Amniotic stem cell (primary cell): ENCODE measurements at places on chromosomes 6 and 20.
A peak's percentile ranks its signal among the peaks of the same experiment; 100 is the strongest.

GRCh38 chr6:42974919-42975505 lies 4.0 kb downstream of the PEX6 start:
- no peak for DNase-seq

DNA sequence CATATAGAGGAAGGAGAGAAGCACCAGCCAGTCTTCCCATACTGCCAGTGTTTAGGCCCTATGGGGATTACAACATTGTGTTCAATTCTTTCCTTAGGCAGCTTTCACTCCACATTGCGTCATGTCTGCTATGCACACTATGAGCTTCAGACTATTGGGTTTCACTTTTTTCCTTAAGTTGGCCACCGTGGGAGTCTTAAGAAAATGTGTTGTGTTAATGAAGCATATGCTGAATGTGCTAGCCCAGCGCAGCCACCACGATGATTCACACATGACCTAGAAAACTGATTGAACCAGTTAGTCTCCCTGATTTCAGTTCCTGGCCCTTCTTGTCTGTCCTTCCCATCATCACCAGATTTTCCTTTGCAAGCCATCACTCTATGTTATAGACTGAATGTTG lies 21.5 kb downstream of the TUBB2B start:
- DNase-seq, result no peak

GRCh38 chr20:50023116-50023805 lies 40.5 kb downstream of the SNAI1 start:
- no peak for DNase-seq

DNA sequence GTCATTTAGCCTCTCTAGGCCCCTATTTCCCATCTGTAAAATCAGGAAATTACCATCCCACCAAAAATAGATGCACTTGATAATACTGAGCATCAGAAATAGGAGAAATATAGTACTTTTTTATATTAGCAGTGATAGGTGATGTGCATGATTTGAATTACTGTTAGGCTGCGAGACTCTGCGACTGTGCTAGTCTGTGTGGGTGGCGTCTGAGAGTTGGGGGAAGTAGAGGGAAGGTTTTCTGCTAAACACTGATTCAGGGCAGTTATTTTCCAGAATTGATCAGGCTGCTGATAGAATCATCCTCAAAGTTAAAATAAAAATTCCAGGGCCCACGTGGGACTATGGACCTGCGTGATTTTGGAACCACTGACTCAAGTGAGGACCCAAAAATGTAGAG lies 60.4 kb upstream of the ARMH2 start:
- no peak for DNase-seq

DNA sequence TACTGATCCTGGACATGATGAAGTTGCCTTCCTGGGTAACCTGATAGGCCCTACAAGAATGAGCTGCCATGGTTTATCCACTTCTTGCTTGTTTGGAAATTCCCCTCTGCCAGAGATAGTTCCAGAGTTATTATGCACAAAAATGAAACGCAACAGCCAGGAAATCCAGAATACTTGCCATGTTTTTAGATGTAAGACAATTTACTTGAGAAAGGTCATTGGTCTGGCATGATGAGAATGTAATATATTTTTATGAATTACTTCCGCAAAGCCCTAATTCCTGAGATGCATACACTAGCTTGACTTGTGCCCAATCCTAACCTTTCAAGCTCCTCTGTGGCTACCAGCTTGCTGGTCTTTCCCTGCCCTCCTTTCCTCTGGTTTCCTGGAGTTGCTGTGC lies 27.9 kb upstream of the NT5E start:
- peak; percentile 44 for DNase-seq

GRCh38 chr20:36304786-36305495 lies 1.2 kb upstream of the DLGAP4 start:
- no peak for DNase-seq

- no peak for DNase-seq
These were observed 7.5 kb downstream of the FERMT1 start for GRCh38 chr20:6115221-6115895.

DNA sequence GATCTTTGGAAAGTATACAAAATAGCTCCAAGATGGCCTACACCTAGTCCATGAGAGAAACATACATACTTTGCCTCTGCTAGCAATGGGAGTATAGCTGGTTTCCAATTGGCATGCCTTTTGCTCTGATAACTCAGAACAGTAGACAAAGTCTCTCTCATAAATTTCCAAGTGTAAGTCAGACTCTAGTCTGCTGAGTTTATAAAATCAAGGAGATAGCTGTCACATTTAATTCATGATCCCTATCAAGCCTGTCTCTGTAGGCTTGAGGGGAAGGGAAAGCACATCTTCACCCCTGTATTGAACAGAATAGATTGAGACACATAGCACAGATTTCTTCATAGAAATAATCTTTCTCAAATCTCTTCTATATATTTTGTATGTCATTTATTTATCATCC lies 87.8 kb upstream of the HTR1B start:
- DNase-seq, result no peak

DNA sequence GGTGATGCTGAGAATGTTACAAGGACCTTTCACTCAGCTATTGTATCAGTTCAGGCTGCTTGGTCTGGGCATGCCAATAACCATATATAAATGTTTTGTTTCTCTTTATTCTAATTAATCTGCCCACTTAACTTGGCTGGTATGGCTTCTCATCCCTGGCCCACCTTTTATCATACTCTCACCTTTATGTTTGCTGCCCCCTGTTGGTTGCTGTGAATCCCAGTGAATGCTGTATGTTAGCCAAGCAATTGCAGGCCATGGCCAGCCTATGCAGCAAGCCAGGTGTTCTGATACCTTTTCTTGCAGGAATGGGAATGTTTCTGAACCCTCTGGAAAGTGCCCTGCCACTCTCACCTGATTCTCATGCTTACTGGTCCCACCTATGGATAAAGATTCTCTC lies 54.6 kb downstream of the PCSK2 start:
- no peak for DNase-seq

- no peak for DNase-seq
These were observed 438 bp upstream of the TMC2 start for GRCh38 chr20:2535711-2536559.

GRCh38 chr6:50007819-50008218 lies 14.0 kb downstream of the DEFB110 start:
- DNase-seq, result no peak

GRCh38 chr6:66344796-66345195 lies 637.8 kb upstream of the EYS start:
- no peak for DNase-seq

- no peak for DNase-seq
These were observed 20.7 kb upstream of the SH3BGRL2 start for GRCh38 chr6:79610306-79611009.

DNA sequence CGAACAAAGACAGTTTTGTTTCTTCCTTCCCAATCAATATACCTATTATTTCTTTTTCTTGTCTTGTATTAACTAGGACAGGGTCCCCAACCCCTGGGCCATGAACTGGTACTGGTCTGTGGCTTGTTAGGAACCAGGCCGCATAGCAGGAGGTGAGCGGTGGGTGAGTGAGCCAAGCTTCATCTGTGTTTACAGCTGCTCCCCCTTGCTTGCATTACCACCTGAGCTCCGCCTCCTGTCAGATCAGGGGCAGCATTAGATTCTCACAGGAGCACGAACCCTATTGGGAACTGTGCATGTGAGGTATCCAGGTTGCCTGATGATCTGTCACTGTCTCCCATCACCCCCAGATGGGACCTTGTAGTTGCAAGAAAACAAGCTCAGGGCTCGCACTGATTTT lies 151.9 kb downstream of the CDKAL1 start:
- DNase-seq, result no peak

DNA sequence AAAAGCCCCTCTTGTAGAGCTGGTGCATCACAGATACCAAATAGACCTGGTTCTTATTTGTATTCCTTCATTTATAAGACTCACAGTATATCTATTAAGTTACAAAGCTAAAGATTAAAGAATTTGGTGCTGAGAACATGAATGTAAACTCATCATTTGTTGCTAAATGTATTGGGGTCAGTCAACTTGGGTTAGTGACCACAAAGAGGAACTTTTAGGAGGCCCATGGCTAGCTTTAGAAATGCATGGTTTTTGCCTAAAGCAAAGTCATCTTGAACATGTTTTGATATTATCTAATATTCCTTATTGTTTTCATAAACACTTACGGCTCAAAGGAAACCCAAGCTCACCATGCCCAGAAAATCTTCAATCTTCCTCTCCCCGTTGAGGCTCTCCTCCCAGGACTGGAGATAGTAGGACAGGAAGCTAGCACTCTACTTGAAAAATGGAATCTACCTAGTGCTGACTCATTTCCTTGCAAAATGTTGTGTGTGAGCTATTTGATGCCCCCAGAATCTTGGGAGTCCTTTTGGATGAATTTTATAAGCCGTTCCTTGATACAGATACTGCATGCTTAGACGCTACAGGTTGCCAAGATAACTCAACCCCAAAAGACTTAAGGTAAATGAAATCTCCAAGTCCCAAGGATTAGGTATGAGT lies 121.4 kb downstream of the BMP2 start:
- DNase-seq, result no peak

DNA sequence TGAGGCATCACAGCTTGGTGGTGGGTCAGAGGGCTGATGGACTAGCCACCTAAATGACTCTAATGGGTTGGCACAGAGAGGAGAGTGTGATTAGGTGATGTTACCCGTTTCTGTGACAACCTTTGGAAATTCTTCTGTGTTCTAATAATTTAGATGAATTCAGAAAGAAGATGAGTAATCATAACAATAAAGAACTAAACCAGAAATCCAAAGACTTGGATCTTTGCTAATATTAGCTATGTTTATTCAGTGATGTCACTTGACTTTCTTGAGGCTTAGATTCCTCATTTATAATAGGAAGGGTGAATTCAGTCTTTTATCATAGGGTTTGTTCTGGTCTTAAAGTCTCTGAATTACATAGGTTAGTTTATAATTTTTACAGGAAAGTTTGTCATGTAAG lies 19.9 kb downstream of the CRYBG1 start:
- no peak for DNase-seq

DNA sequence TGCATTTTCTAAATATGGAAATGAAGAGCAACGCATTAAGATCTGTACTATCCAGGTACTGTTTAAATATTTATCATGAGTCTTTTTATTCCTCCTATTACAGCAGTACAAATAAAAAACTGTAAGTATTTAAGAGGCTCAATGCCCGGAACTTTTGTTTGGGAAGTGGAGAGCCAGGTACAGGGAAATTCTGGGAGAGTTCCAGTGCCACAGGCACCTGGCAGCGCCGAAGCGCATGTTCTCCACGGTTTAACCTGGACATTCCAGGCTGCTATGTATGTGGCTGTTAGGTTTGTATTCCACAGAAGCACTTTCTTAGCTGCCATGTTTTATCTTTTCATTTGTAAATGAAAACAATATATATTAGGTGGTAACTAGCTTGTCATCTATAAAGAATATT lies 81.7 kb downstream of the PREP start:
- no peak for DNase-seq

DNA sequence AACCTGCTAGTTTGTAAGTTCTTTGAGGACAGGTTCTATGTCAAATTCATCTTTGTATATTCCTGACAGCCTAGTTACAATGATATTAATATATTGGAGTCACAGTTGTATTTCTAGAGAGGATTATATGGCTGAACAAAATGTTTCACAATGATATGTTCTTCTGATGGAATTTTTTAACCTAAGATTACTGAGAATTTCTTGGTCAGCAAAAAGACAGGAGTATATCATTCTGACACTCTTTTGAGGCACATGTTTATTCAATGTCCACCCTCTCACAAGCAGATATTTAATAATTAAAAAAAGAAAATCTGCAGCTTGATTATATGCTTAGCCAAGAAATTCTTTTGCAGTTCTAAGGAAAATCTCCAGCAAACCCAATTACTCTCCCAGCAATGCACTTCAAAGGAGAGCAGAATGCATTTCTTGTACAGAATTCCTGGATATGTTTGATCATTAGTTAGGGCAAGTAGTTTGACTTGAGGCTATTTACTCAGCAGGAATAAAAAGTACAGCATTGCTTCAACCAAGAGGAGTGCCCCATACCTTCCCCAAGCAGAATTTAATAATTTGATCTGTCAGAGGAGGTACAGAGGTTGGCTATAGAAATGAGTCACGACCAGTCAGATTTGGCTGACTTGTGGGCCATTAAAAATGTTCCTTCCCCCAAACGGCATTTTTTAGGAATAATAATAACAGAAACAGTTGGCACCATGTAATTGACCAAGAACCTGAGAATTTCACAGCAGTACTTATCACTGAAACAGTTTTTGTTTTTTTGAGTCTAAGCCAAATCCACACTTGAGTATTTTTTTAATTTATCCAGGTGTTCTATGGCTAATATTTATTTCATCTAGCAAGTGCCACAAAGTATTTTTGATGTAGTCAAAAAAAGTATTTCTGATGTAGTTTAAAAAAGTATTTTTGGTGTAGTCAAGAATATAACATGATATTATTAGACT lies 508.1 kb upstream of the FLRT3 start:
- no peak for DNase-seq

- no peak for DNase-seq
These were observed 17.9 kb downstream of the C6orf15 start for GRCh38 chr6:31094389-31094881.

DNA sequence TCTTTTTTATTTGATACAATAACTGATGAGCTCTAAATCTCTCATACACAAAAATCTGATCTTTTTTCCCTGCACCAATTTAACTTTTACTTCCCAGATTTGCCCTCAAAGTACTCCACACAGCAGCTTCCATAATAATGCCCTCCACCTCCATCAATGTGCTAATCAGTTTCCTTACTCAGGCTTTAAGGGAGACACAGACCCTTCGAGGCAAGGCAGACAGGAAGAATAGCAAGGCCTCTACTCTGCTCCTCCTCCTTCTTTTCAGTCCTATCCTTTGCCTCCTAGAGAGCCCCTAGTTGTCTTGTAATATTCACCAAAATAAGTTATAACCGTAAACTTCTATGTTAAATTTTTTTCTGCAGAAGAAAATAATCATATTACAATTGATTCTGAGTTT lies 444.9 kb upstream of the RNF217 start:
- DNase-seq, result no peak

DNA sequence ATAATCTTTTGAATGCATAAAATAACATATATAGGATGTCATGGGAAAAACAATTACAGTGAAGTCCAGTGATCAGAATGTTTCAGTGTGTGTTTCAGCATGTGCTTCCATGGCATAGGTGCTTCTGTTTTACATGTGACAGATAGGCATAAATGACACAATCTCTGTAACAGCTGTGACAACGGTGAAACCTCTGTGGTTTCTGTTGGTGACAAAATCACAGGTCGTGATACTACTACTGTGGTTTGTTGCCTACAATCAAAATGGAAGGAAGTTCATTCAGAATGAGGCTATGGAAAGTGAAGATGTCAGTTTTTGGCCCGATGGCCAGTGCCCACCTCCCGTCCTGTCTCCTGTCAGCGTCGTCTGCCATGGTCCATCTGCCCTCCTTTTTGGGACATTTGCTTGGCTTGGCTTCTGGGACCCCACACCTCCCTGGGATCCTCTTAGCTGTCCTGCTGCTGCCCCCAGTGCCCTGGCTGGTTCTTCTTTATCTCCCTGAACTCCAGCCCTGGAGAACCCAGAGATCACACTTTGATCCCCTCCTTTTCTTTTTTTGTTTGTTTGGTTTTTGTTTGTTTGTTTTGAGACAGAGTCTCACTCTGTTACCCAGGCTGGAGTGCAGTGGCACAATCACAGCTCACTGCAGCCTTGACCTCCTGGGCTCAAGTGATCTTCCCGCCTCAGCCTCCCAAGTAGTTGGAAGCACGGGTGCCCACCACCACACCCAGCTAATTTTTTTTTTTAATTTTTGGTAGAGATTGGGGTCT lies 79.3 kb upstream of the NAA20 start:
- DNase-seq, result no peak
